ENCODE measurements at places on chromosomes 7 and 10.
A peak's percentile ranks its signal among the peaks of the same experiment; 100 is the strongest.

DNA sequence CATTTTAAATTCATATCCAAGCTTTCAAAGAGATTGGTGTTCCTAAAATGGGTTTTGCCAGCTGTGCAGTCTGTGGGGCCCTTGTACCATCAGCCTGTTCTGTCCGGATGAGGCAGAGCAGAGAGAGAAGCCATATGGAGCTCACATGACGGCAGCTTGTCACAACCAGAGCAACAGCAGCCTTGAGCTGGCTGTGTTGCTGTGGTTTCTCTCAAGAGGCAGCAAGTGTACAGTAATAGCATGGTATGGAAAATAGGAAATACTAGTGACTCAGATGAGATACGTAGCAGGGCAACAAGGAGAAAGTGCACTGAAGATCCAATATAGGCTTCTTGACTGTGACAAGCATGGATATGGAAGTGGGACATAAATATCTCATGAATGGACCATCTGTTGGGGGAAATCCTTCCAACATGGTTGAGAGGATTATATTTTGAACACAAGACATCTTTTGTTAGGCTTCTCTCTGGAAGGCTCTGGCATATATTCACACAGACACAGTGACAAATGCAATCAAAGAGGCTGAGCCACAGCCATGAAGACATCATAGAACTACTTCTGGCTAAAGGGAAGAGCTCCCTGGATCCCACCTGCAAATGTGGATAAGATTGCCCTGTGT is 251.0 kb upstream of the TAC1 start:
- DNase-seq: no peak

GRCh38 chr10:112052166-112052565 is 131.4 kb downstream of the GPAM start:
- no peak for DNase-seq

DNA sequence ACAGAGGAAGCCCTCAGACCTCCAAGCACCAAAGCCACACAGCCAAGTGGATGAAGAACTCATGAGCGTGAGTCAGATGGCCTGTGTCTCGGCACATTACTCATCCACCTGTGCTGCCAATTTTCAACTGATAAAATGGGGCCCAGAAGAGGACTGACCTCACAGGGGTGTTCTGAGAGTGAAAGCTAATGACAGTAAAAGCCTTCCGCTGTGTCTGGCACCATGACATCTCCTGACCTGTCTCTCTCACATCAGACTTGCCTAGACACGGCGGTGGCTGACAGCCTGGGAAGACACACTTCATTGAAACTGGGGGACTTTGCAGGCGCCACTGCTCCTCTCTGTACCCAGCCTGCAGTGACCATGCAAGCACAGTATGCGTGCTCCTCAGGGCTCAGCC is 8.3 kb upstream of the SLC18A3 start:
- DNase-seq: no peak

DNA sequence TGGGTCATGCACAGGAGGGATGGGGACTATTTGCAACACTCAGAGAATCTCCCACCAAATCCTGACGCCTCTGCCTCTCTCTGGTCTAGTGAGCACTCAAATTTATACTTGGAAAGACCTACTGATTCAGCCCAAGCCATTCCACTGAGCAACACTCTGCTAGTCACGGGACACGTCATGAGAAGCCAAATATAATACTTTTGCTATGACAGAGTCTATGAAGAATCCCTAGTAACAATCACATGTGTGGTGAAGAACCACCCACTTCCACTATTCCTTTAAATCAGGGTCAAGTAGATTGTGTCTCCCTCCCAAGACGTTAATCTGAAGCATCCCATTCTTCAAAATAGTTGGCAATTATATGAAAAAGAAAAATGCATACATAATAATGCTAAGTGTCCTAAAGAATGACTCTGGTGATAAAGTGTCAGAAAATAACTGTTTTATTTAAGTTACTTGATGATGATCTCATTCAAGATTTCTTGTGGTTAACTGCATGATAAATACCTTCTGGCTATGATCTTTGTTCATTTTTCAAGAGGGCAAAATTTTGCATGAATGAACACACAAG is 28.5 kb downstream of the CHCHD3 start:
- peak; percentile 99 for DNase-seq

DNA sequence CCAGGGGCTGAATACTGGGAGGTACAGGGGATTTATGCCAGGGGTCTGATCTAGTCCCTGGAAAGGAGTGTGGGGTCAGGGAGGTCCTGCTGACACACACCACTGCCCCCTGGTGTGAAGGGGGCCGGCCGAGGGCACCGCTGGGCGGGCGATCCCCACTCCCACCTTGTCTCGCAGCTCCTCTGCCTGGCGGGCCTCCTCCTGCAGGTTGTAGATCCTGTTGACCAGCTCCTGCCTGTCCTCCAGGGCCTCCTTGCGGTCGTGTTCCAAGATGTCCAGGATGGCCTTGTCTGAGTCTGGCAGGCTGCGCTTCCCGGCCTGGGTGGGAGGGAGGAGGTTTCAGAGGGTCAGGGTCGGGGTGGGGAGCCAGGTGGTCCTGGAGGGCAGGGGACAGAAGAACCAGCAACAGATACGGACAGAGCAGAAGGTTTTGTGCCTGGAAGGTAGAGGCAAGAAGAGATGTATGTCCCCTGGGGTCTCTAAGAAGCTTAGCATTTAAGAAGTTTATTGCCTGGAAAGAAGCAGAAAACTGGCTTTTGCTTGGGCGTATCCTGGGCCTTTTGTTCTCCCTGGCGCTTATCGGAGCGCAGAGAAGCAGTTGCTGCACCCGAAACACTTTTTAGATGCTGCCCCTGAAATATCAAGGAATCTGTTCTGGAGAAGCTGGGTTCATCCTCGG is 94.5 kb upstream of the GNA12 start:
- no peak for DNase-seq

- DNase-seq: no peak
Measured at GRCh38 chr7:43531700-43532099, 51.2 kb upstream of the STK17A start.

GRCh38 chr7:92260248-92260781 is 14.5 kb downstream of the ANKIB1 start:
- DNase-seq: peak; percentile 45

DNA sequence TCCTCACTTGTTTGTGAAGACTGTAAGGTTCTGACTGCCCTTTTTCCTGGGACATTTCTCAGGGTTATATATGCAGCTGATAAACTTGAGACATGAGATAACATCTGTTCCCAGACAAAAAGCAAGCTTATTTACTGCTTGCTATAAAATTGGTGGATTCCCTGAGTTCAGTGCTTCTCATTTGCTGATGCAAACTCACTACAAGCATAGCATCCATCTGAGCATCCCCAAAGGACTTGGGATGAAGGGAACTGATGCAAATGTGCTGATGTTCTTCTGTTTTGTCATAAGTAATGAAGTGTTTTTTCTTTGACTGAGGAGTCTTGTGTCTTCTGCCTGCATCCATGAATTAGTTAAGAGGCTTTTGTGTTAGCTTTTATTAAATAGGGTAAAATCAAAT is 183.2 kb downstream of the ADK start:
- no peak for DNase-seq

DNA sequence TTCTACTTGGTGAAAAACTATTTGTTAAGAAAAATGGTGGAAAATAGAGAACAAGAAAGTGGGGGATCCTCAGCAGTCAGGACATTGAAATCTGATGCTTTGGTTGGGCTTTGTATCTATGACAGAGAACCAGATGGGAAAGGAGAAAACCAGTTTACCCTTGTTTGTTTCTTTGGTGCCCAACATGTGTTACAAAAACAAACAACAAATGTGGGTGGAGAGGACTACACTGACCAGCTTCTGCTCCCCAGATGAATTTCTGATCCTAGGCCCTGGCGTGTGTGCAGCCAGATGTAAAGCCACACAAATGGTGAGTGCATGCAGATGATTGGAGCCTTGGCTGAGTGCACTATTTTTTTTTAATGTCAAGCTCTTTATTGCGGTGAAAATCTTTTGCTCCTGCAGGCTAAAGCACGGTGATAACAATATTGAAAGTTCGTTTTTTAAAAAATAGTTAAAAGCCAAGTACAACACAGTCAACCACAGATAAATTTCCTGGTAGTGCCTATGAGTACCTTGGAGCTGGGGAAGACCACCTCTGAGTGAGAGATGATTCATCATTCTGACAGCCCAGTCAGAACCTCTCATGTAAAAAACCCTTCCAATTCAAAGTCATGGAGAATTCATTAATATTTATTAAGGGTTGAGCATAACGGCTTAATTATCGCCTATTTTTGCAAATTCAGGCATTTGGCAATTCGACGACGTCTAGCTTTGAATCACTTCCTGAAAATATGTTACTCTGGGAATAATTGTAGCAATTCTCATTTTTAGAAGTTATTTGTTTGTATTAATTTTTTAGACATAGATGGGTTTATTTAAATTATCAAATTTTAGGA is 163.7 kb downstream of the AGMO start:
- DNase-seq: peak; percentile 39

DNA sequence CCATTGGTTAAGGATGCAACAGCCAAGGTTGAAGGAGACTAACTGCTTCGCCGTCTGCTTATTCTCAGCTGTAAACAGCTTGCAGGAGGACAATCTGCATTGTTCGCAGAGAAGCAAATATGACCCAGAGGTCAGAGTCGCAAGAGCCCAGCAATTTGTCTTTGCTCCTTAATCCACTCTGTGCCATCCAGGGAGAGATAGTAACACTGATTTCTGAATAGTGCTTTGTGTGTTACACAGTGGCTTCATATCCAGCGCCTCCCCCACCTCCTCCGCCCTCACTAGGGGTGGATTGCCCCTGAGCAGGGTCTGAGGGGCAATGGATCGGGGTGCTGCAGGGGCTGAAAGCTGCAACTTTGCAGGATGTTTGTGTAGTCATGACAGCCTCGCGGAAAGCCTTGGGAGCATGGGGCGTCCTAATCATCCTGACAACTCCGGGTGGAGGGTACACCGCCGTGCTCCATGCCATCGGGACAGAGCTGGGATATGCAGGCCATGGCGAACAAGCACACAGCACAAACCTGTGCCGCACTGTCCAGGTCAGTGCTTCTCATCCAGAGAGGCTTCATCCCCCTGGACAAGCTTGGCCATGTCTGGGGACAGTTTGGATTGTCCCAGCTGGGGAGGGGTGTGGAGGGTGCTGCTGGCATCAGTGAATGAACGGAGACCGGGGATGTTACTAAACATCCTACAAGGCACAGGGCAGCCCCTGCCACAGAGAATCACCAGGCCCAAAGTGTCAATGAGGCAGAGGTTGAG is 103.1 kb upstream of the INSIG1 start:
- no peak for DNase-seq

- DNase-seq: peak; percentile 82
Measured at GRCh38 chr7:74598558-74598957, 59.0 kb upstream of the GTF2I start.

GRCh38 chr7:2701832-2702593 is 14.0 kb downstream of the AMZ1 start:
- DNase-seq: no peak

GRCh38 chr10:78432583-78432982 is 398.9 kb downstream of the RPS24 start:
- DNase-seq: no peak

DNA sequence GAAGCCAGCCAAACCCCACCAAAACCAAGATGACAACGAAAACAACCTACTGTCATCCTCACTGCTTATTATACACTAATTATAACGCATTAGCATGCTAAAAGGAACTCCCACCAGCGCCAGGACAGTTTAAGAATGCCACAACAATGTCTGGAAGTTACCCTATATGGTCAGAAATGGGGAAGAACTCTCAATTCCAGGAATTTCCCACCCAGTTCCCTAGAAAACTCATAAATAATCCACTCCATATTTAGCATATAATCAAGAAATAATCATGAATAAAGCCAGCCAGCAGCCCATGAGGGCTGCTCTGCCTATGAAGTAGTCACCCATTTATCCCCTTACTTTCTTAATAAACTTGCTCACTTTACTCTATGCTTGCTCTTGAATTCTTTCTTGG is 20.8 kb downstream of the MICU1 start:
- DNase-seq: peak; percentile 55

DNA sequence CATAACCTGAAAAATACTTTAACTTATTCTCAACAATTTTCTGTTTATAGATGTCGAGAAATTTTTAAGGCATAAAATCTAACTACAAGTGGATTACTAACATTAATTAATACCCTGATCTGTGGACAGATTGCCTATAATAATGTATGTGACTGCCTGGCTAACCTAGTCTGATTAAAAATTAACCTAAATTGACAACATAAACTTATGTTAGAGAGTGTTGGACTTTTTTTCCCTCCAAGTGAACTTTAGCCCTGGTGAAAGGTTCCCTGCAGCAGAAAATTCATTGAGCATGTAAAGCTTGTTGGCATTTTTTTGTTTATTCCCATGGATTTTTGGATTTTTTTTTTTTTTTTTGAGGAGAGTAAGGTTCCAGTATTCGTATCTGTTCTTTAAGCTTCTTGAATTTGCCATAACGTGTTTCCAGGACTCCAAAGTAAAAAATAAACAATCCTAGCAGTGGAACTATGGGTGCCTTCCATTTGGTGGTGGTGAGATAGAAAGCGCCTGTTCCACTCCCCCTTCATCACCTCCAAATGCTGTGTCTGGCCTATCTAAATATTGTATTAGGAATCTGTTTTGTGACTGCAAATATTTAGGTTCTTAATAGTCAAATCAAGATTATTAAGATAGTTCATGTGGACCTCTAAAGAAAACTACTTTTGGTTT is 36.1 kb downstream of the NET1 start:
- DNase-seq: no peak

GRCh38 chr7:67470256-67470751 is 473.7 kb downstream of the TYW1 start:
- no peak for DNase-seq

Data from astrocyte (in vitro differentiated cells and primary cell).